Effector CD4-positive, alpha-beta T cell (primary cell): ENCODE measurements at places on chromosomes 3 and 15.

DNA sequence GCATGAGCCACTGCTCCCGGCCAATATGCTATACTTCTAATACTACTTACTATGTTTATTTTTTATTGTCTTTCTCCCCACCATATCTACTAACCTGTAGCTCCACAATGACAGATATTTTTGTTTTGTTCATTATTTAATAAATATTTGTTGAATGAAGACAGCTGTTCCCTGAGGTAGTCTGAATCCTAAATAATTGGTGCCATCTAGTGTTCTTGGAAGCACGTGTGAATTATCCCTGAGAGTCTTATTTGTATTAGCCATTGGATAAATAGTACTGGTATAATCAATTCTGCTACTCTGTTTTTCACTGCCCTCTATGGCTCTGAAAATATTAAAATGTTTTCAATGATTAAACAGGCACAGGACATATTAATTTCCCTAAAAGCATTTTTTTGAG lies 5.6 kb upstream of the APPL1 start:
- DNase-seq: no peak

- DNase-seq: peak; percentile 19
These were observed 27.3 kb upstream of the FGD5 start for GRCh38 chr3:14791343-14791945.

DNA sequence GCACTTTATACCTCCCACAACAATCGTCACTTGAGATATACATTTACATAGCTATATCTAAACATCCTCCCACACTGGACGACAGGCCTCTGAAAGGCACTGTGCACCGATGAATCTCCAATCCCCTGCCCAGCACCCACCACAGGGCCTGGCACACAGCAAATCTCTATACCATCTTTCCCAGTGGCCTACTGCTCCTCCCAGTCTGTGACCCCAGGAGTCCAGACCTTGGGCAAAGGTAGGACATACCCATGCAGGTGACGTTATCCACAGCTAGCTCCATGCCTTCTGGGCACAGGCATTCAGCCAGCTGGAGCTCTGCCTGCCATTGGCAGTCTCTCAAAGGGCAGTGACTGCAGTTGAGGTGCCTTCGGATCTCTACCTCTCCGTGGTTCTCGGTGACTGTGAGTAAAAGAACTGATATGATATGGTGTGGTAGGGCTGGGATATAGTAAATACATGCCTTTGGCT lies 5.8 kb downstream of the LTK start:
- DNase-seq: no peak

GRCh38 chr3:56799251-56799882 lies 2.4 kb downstream of the ARHGEF3 start:
- DNase-seq: no peak
